Hindlimb muscle (tissue), 1 donor: ENCODE measurements at places on chromosomes 1 and 21. TPM values are rescaled to one million over a fixed set of nuclear protein-coding genes. Genes with fewer than 3 reads are reported as not detected.

The IL22RA1 gene
- polyA plus RNA-seq = not detected

The CDCA8 gene
- polyA plus RNA-seq = 7.1 TPM

The OLIG1 gene
- 0.25 TPM for polyA plus RNA-seq

The HSD3B1 gene
- not detected for polyA plus RNA-seq

The KIAA0319L gene
- polyA plus RNA-seq = 41.3 TPM
